ENCODE measurements at places on chromosomes 3 and 15. TPM values are rescaled to one million over a fixed set of nuclear protein-coding genes. Genes with fewer than 3 reads are reported as not detected.
A peak's percentile ranks its signal among the peaks of the same experiment; 100 is the strongest.

DNA sequence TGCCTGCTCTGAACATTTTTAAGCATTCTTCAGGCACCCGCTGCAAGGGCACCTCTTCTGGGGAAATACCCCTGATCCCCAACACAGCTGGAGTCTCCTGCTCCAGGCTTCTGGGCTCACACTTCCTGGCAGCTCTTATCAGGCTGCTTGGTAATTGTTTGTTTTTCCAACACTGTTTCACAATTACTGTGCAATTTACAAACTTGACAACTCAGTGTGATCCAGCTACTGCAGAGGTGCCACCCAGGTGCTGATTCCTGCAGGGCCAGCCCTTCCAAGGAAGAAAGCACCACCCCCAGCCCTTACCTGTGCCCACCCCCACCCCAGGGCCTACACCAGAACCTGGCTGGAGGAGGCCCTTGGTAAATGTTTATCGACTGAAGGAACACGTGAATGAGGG lies 66.5 kb downstream of the MAGEF1 start:
- no peak overlapping the region for H3K4me3 ChIP-seq
- DNase-seq = no peak
- peaks cover 4% of the 10 kb centered on the region for H3K4me1 ChIP-seq
- H3K36me3 ChIP-seq = no peaks in the 10 kb centered on the region
- no peak overlapping the region for H3K27ac ChIP-seq

DNA sequence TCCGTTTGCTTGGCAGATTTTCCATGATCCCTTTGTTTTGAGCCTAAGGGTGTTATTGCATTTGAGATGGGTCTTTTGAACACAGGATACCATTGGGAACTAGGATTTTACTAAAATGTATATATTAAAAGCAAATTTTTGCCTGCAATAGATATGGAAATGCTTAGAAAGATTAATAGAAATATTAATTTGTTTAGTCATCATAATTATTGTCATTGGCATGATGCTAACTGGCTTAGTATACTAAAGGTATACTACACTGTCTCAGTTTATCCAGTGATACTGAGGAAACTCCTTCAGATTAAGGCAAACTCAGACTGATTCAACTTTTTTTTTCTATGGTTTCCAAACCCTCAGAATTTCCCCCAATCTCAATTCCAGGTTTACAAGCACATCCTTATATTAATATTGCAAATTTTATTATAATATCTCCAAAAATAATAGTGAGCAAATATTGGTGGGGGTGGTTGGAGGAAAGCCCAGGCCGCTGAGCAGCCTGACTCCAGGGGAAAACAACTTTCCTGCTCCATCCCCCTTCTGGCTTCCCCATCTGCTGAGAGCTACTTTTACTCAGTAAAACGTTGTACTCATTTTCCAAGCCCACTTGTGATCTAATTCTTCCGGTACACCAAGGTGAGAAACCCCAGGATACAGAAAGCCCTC lies 291.7 kb downstream of the EPHA6 start:
- H3K36me3 ChIP-seq = no peaks in the 10 kb centered on the region
- no peak overlapping the region for H3K27ac ChIP-seq
- no peaks in the 10 kb centered on the region for H3K27me3 ChIP-seq

DNA sequence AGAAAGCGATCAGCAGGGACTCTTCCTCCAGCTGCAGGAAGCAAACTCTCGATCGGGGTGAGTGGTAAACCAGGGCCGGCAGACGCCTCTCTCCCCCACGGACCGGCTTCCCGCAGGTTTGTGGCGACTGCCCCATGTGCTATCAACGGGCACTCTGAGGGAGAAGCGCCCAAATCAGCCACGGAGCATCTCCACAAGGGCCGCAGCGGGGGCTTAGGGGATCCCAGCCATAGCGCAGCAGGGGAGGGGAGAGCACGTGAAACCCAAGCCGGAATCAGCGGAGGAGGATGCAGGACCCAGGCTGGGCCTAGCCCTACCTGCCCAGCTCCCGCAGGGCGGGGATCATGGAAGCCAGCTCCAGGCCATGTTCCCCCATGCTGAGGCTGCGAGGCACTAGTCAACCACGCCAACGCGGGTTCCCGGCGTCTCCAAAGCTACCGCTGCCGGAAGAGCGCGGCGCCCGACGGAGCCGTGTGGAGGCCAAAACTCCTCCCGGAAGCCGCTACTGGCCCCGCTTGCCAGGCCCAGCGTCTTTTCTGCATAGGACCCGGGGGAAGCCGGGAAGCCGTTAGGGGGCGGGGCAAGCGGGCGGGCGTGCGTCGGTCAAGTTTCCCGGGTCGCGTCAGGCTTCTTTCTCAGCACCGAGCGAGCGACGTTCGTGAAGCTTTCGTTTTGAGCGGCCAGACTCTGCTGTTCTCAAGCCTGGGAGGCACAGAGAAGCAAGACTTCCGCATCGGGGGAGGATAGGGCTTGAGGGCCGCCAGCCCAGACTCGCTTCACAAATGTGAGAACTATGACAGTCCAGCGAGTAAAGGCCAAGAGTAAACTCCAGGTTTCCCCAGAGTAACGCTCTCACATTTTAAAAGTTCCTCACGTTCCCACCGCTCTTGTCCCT lies at the start of gene ATR:
Gene ATR (minus strand): TSS at position 405 of the 895 bp plus-strand sequence. CDS start 29 bp downstream, at position 376.
- H3K4me1 ChIP-seq = peaks cover 3% of the 10 kb centered on the region
- H3K4me3 ChIP-seq = peak within 1 kb of the TSS; percentile 92
- H3K36me3 ChIP-seq = no peaks in the 10 kb centered on the region

DNA sequence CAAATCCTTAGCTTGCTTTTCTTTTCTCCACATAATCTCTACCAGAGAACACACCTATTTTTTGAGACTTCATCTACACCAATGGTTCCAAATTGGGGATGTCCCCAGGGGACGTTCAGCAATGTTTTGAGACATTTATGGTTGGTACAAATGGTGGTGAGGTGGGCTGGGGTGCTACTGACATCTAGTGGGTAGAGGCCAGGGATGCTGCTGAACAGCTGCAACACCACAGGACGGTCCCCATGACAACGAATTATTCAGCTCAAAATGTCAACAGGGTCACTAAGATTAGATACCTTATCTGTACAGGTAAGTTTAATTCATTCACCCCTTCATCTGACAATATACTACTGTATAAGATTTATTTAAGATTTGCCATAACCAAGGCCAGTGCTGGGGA lies 14.4 kb downstream of the GK5 start:
- H3K4me3 ChIP-seq = no peak overlapping the region
- peaks cover 28% of the 10 kb centered on the region for H3K36me3 ChIP-seq
- no peaks in the 10 kb centered on the region for H3K27me3 ChIP-seq
- DNase-seq = peak; percentile 33

CGNL1 gene
- total RNA-seq = 34.6 TPM

DNA sequence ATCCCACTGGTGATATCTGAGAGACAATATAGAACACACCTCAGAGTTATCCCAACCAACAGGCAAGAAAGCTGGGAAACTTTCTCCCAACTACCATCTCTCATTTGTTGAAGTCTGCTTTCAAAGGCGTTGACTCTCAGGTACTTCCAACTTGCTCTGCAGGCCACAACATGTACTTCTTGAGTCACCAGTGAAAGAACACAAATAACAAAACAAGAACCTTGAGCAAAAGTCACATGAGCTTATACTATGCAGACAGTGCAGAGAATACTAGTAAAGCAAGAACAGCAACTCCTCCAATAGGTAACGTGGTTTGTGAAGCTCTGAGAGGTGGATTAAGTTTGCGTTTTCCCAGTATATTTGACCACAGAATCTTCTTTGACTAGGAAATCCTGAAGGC lies 20.6 kb downstream of the SNTN start:
- no peak overlapping the region for H3K27ac ChIP-seq
- no peaks in the 10 kb centered on the region for H3K4me1 ChIP-seq
- H3K4me3 ChIP-seq = no peak overlapping the region
- no peaks in the 10 kb centered on the region for H3K27me3 ChIP-seq
- no peaks in the 10 kb centered on the region for H3K36me3 ChIP-seq

TLR9 gene
- not detected for total RNA-seq

DNA sequence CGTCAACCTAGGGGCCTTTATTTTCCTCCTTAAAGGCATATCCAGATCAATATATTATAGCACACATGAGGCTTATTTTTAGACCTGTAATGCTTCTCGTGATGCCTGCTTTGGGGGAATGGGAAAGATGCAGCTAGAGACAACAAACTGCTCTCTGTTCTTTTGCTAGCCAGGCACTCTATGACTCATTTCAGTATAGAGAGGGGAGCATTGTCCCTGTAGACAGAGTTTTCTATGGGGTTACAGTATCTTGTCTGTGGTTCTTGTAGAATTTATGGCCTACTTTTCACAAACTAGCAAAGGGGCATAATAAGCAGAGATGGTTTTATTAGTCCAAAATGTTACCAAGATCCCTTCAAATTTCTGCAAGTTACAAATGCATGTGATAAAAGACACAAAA lies 305.6 kb downstream of the LSAMP start:
- H3K27ac ChIP-seq = no peak overlapping the region
- no peaks in the 10 kb centered on the region for H3K4me1 ChIP-seq
- H3K27me3 ChIP-seq = no peaks in the 10 kb centered on the region
- no peak overlapping the region for H3K4me3 ChIP-seq

ITGA11 gene
- not detected for total RNA-seq

DNA sequence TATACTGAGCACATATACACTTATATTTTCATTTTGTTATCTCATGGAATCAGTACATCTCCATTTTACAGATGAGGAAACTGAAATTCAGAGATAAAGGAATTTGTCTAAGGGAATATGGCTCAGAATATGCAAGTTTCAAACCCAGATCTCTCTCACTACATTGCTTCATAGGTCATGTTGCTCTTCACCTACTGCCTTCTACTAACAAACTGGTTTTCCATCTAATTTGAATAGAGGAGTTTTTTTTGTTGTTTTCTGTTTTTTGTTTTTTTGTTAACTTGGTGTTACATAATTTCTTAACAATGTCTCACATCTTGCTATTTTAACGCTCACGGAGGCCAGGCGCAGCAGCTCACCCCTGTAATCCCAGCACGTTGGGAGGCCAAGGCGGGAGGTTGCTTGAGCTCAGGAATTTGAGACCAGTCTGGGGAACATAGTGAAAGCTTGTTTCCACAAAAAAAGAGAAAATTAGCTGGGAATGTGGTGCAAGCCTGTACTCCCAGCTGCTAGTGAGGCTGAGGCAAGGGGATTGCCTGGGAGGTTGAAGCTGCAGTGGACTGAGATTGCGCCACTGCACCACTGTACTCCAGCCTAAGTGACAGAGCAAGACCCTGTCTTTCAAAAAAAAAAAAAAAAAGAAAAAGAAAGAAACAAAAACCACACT lies 37.0 kb downstream of the FMN1 start:
- H3K4me3 ChIP-seq = no peak overlapping the region
- no peak overlapping the region for H3K27ac ChIP-seq
- no peaks in the 10 kb centered on the region for H3K36me3 ChIP-seq
- H3K4me1 ChIP-seq = no peaks in the 10 kb centered on the region
- DNase-seq = no peak
- H3K27me3 ChIP-seq = no peaks in the 10 kb centered on the region

- H3K27me3 ChIP-seq = no peaks in the 10 kb centered on the region
- peak; percentile 63 for DNase-seq
- H3K27ac ChIP-seq = no peak overlapping the region
- H3K36me3 ChIP-seq = no peaks in the 10 kb centered on the region
- H3K4me3 ChIP-seq = no peak overlapping the region
These were observed 18.6 kb upstream of the DNAAF4 start for GRCh38 chr15:55526559-55527036.

GRCh38 chr3:23549148-23549910 lies 256.4 kb upstream of the UBE2E1 start:
- no peak for DNase-seq
- H3K27me3 ChIP-seq = no peaks in the 10 kb centered on the region
- no peaks in the 10 kb centered on the region for H3K4me1 ChIP-seq
- H3K4me3 ChIP-seq = no peak overlapping the region

DNA sequence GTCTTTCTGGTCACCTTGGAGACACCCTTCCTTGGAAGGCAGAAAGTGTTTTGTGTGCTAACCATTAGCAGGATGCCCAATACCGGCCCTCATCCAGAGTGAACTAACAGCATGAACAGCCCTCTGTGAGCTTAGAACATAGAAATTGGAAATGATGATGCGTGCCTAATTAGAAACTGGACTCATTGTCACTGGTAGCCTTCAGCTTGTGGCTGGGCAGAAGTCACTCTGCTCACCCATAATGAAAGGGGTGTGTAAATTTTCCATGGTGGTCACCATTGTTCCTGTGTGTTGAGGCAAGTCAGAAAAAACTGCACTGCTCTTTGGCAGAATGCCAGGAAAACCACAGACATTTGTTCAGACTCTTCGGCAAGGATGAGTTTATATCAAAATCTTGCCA lies 74.7 kb upstream of the CNTN4 start:
- H3K4me3 ChIP-seq = no peak overlapping the region
- H3K4me1 ChIP-seq = no peaks in the 10 kb centered on the region
- no peak overlapping the region for H3K27ac ChIP-seq
- no peaks in the 10 kb centered on the region for H3K36me3 ChIP-seq

- H3K27ac ChIP-seq = no peak overlapping the region
- H3K4me3 ChIP-seq = no peak overlapping the region
- no peaks in the 10 kb centered on the region for H3K4me1 ChIP-seq
- DNase-seq = no peak
- no peaks in the 10 kb centered on the region for H3K27me3 ChIP-seq
These were observed 581.8 kb upstream of the UBE2E2 start for GRCh38 chr3:22621205-22621809.

GPR15 gene
- total RNA-seq = not detected
